ENCODE measurements at places on chromosomes 7 and 10. TPM values are rescaled to one million over a fixed set of nuclear protein-coding genes. Genes with fewer than 3 reads are reported as not detected.

Gene TWNK
- 19.2 TPM for total RNA-seq

Gene CC2D2B
- 1.2 TPM for total RNA-seq

Gene UBE3C
- 65.3 TPM for total RNA-seq

Gene KCNH2
- total RNA-seq = 0.12 TPM

Gene CRTAC1
- total RNA-seq = not detected

Gene SNX13
- 46.5 TPM for total RNA-seq

Gene CHN2
- 1.1 TPM for total RNA-seq

Gene PON3
- not detected for total RNA-seq

Gene NACAD
- 0.93 TPM for total RNA-seq

Gene WBP1L
- 30.8 TPM for total RNA-seq

Gene TFEC
- 35.0 TPM for total RNA-seq

Gene FAM180A
- total RNA-seq = not detected

Gene HOXA1
- 0.55 TPM for total RNA-seq

Gene PTPRN2
- total RNA-seq = 1.8 TPM

Gene OR6V1
- total RNA-seq = not detected

Gene ANKRD61
- not detected for total RNA-seq

GRCh38 chr7:23234569-23235296 lies 11.8 kb upstream of the GPNMB start:
- no peak for DNase-seq

DNA sequence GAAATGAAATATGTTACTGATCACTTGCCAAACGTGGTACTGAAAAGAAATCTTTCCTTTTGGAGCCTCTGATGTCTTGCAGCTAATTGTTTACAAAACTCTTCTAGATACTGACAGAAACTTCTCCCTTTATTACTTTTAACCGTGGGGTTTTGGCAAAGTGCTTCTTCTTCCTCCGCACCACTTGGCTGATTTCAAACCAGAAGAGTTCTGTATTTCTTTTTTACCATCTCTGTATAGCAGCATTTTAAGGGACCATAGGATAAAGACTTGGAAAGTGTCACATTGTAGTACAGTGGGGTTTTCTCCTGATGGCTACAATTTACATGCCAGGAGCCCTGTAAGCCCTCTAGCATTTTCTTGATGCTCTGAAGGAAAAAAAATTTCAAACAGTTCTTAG lies 21.9 kb upstream of the CREB5 start:
- no peak for DNase-seq

DNA sequence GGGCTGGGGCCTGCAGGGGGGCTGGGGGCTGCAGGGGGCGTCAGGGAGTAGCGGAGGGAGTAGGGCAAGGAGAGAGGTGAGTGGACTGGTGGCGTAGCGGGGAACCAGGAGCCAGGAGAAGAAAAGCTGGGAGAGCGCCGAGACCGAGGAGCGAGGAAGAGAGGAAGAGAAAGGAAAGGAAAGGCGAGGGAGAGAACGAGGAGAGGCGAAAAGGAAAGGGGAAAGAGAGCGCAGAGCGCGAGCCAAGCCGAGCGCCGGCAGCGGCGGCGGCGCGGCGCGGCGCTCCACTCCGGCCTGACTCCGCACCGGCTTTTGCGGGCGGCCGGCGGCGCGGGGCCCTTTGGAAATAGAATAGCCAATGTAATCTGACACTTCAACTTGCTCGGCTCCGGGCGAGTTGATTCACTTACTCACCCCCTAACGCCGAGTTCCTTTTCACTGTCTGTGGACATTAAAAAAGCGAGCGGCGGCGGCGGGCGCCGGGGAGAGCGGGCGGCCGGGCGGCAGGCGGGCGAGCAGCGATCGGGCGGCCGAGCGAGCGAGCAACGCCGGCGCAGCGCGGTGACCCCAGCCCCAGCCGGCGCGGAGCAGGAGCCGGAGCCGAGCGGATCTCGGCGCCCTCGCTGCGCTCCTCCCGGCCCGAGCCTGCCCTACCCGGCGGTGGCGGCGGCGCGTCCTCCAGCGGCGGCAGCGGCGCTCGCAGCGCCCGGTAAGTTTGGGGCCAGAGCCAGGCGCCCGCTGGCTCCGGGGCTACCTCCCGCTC lies at the start of gene ZMIZ1:
TSS of gene ZMIZ1 (plus strand) at position 405 of the 763 bp plus-strand sequence. CDS start 132,667 bp downstream, outside the sequence.
- peak; percentile 78 for DNase-seq

DNA sequence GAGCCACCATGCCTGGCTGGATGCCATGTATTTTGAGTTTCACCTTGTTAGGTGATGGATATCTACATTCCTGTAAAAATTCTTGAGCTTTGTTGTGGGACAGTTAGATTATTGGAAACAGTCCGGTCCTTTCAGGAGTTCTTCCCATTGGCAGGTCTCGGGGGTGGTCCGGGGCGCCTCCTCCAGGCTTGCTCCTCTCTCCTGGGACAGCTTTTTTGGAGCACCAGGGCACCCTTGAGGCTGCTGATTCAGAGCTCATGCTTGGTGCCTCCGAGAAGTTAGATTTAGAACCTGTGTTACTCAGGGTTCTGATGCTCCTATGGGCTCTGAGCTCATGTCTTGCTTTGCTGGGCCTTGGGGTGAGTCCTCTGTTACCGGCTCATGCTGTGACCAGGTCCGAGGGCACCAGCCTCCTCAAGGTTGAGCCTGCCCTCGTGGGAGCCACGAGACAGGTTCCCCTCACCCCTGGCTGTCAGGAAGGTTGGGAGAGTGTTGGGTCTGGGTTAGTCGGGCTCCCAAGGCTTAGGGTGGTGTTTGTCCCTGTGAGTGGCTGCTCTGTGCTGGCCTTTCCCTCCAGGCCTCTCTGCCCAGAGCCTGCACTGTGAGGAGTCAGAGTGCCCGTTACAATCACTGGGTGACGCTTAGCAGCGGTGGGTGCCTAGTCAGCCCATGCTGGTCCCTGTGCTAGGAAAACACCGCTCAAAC lies 6.0 kb downstream of the SPRN start:
- DNase-seq = no peak

- DNase-seq = no peak
Observed at GRCh38 chr7:145293228-145293701, 457.4 kb upstream of the TPK1 start.

- no peak for DNase-seq
Observed at GRCh38 chr7:42210779-42211178, 26.2 kb downstream of the GLI3 start.

- no peak for DNase-seq
Observed at GRCh38 chr10:29473406-29474100, 161.2 kb downstream of the SVIL start.

GRCh38 chr10:75211007-75211691 lies 553 bp downstream of the VDAC2 start:
- DNase-seq = no peak

- DNase-seq = no peak
Observed at GRCh38 chr7:116672596-116673456, 830 bp downstream of the MET start.

GRCh38 chr10:132918617-132919373 lies 23.6 kb downstream of the CFAP46 start:
- no peak for DNase-seq

DNA sequence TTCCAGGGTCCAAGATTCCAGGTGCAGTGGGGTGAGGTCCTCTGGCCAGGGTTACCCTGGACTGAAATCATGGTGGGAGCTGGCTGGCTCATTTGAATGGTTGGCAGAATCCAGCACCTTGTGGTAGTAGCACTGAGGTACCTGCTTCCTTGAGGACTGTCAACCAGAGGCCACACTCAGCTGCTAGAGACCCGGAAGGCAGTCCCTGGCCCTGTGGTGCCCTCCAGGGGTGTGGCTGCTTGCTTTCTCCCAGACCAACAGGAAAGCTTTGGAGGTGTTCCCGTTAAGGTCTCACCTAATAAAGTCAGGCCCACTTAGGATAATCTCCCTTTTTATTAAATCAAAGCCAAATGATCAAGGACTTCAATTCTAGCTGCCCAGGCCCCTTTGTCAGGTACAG lies 107.7 kb upstream of the GDF10 start:
- no peak for DNase-seq

- DNase-seq = no peak
Observed at GRCh38 chr10:26524161-26524896, 86.2 kb downstream of the APBB1IP start.

DNA sequence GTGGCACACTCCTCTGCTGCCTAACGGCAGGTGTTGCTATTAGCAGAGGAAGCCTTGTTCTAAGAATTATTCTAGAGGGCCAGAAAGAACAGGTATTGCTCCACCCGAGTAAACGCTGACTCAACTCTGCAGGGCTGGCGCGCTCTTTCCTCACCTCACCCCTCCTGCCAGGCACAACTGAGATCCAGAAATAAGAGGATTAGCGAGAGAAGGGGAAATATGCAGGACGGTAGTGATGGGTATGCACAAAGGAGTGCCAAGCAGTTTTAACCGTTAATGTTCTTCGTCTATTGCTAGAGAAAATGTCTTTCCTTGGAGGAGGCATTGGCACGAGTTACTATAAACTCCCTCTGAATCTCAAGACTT lies 369 bp upstream of the SCIN start:
- DNase-seq = no peak

DNA sequence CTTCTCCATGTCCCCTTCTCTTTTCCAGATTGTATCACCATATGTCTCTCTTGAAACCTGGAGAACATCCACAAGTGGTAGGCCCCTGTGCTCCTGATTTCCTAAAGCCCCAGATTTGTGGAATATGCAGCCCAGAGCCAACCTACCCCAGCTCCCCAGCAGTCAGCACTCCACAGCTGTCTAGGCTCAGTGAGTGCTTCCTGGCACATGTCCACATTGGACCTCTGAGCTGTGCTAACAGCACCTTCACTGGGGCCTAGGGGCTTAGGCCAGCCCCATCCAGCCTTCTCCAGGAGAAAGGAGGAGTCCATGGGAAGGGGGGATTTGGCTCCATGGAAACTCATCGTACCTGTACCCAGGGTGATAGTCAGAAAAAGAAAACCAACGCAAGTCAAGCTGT lies 192.7 kb downstream of the FGFR2 start:
- no peak for DNase-seq

DNA sequence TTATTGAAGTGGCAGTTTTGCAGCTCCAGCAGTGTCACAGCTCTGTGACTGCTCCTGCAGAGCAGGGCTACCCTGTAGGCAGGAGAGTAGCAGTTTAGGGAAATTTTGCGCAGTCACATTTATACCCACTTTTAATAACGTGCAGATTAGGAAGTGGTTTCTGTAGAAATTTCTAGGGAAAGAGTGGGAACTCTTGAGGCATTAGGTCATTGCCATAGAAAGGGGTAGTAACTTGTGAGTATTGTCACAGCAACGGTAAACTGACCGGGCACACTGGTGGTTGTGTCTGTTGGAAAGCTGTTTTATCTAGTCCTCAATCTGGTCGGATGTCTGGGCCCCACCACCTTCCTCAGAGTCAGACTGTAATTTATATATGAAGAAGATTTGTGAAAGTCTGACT lies 51.9 kb downstream of the CDC14C start:
- DNase-seq = no peak

DNA sequence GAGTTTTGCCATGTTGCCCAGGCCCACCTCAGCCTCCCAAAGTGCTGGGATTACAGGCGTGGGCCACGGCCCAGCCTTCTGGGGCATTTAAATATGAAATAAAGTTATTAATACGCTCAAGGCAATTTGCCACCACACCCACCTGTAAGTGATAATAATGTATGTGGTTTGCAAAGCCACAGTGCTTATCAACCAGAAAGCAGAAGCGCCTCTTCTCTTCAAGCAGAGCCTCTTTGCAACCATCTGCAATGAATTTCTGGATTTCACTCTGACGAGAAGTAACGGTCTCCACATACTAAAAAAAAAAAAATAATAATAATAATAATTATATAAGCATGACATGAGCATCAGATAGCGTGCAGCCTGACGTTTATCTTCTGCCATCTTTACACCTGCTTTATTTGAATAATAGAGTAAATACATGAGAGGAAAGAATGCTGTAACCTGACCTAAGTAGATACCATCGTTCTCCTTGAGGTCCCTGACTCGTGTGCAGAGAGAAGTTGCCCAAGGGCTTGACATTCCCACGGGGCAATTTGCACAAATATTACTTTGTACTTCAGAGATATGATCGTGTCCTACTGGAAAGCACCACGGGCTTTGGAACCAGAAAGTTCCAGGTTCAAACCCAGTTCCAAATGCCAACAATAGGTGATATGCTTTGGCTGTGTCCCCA lies 34.0 kb downstream of the BRI3 start:
- no peak for DNase-seq

DNA sequence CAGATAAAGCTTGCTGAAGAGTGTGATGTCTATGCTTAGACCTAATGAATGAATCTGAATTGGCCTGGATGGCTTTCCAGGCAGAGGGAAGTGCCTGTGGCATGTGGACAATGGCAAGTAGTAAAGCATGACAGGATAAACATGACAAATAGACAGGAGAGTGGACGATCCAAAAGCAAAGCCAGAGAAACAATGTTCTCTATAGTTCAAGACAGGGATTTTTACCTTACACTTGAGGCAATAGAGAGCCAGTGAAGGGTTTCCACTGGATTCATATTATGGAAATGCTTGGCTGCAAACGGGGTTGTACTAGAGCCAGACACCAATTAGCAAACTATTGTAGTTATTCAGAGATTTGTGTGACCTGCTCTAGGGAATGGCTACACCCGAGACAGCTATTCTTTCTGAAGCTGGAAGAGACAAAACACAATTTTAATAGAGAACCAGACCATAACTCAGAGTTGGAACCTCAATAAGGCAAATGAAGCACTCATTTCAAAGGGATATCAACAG lies 2.3 kb downstream of the AGMO start:
- no peak for DNase-seq

- no peak for DNase-seq
Observed at GRCh38 chr7:45609180-45609579, 35.0 kb downstream of the ADCY1 start.

DNA sequence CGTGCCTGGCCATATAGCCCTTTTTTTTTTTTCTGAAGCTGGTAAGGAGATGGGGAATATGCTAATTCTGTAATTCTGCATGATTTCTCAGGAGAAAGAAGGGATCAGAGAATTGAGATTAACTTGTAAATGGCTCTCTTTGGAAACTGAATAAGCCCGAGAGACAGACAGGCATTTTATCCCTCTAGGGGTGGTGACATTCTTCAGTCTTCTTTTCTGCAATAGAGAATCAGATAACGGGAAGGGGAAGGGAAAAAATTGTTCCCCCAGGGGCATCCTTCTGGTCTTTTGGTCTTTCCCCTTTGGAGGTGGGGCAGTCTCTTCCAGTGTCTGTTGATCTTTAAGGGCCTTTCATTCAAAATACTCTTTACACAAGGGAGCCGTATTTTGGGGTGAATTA lies 34.2 kb downstream of the HK1 start:
- DNase-seq = no peak

- no peak for DNase-seq
Observed at GRCh38 chr7:128741491-128741890, 2.3 kb downstream of the CALU start.

- DNase-seq = no peak
Observed at GRCh38 chr10:20040012-20040411, 223.8 kb downstream of the PLXDC2 start.

GRCh38 chr10:93138113-93138870 lies 64.6 kb downstream of the CYP26A1 start:
- DNase-seq = no peak

DNA sequence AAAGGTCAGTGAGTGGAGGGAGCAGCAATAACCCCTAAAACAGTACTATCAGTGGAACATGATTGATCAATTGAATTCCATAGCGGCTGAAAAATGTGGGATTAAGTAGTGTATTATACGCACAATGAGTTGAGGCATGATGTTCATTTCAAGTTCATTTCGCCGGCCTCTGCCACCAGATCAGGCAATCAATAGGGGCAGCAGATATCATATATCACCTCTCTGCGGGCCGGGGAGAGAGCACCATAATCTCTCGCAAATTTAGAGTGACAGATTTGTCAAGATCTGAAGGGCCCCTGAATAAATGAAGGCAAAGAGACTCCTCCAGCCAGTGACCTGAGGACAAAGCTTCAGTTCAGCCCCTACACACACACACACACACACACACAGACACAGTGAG lies 58.5 kb downstream of the PAX2 start:
- DNase-seq = no peak
